ENCODE measurements at places on chromosomes 3 and 15.

DNA sequence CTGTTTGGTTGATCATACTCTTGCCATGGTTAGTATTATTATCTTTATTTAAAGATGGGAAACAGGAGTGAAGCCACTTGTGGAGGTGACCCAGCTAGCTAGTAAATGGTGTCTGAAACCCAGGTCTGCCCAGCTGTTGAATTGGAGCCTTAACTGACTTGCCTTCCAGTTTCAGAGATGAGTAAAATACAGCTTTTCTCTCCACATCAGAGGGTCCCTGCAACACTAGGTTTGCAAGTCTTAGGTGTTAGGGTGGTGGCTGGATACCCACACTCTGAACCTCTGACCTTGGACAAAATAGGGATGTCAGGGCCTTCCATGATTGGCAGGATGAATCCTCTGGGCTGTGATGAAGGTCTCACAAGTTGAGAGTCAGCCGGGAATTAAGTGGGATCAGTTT lies 4.1 kb downstream of the FLNB start:
- no peak for DNase-seq

GRCh38 chr3:12838179-12838965 lies 3.0 kb downstream of the RPL32 start:
- DNase-seq: no peak

- DNase-seq: no peak
These were observed 62.1 kb downstream of the PDCD6IP start for GRCh38 chr3:33860373-33861050.

DNA sequence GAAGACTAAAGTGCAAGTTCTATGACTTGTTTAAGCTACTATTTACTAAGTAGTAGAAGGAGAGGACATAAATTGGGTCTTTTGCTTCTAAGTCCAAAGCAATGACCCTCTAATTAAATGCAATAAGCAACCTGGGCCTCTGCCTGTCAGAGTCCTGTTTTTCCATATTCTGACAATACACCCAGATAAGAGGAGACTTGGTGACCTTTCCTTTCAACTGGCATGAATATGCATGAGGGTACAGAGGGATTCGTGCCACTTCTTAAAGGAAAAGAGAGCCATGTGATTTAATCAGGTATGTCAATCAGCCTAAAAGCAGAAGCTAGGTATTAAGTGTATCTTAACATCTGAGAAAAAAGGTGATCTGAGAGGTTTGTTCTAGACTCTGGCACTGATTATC lies 50.7 kb upstream of the FGF7 start:
- DNase-seq: no peak

DNA sequence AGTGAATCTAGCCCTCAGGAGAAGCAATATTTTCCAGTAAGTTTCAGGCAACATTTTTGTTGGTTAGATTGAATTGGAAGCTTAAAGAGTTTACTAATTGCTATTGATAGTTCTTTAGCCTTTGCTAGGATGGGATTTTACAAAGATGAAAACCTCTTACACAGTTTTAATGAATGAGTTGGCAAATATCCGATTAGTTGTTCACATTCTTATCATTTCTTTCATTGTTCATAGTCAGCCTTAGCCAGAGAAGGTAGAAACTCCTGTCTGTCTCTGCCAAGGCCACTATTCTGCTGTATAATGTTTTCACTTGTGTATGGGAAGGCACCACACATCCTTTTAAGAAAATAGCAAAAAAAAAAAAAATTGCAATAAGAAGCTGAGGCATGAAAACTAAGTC lies 222.0 kb upstream of the MANF start:
- no peak for DNase-seq

DNA sequence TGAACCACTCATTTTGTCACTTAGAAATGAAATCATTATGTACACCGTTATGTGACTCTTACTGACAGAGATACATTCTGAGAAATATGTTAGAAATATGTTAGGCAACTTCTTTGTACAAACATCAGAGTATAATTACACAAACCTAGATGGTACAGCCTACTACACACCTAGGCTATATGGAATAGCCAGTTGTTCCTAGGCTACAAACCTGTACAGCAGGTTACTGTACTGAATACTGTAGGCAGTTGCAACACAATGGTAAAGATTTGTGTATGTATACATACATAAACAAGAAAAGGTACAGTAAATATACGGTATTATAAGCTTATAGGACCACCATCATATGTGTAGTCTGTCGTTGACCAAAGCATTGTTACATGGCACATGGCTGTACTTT lies 3.7 kb downstream of the SACM1L start:
- DNase-seq: no peak
